ENCODE measurements at places on chromosomes 4 and X.

- no peak for DNase-seq
Measured at GRCh38 chr4:155403886-155404285, 27.1 kb upstream of the MAP9 start.

GRCh38 chr4:7852568-7853185 lies 87.0 kb downstream of the AFAP1 start:
- DNase-seq = no peak

DNA sequence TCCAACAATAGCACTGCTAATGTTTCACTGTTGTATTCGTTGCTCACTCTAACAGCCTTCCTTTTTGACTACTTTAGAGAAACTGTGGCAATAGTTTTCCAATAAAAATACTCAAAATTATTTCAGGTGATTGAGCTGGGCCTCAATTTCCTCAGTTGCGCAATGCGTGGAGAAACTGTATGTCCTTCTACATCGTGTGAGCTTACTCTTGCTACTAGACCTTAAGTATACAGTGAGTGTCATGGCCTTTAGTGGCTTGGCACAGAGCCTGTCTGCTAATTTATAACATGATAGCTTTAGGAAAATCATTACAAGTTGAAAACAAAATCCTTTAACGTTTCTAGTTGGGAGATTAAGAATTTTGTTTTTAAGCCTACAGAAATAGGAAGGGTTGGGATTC lies 114.5 kb downstream of the COL4A6 start:
- DNase-seq = no peak

DNA sequence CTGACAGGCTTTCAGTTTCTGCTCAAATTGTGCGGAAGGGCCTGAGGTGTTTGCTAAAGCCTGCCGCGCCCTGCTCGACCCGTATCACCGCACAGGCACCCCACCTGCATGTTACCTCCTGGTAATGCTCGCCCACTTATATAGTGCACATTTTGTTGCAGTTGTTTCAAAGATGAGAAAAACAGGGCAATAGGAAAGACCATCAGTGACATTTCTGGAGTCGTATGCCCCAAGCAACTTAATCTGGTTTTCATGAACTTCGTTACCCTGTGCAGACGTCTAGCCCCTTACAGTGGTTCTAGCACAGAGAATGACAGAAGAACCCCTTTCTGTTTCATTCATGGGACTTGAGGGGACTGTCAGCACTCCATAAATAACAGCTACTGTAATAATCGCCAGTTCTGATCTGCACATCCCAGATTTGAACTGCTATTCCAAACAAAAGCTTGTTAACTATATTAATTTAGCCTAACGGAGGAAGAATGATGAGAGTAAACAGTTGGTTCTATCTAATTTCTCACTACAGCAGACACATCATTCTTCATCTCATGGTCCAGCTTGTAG lies 940 bp upstream of the DCTD start:
- DNase-seq = no peak

GRCh38 chrX:9108054-9108453 lies 74.1 kb upstream of the FAM9B start:
- no peak for DNase-seq

DNA sequence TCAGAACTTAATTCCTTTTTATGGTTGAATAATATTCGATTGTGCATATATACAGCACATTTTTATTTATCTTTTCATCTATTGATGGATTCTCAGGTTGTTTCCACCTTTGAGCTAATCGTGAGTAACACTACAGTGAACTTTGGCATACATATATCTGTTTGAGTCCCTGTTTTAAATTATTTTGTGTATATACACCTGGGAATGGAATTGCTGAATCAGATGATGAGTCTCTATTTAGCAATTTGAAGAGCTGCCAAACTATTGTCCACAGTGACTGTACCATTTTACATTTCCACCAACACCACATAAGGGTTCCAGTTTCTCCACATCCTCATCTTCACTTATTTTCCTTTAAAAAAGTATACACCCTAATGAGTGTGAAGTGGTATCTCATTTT lies 166.2 kb upstream of the FGF13 start:
- no peak for DNase-seq
